ENCODE measurements at places on chromosomes 6 and 20. TPM values are rescaled to one million over a fixed set of nuclear protein-coding genes. Genes with fewer than 3 reads are reported as not detected.

The MAFB gene
- 34.4 TPM for total RNA-seq

The CRISP2 gene
- total RNA-seq = not detected

- no peak for DNase-seq
- no peaks in the 10 kb centered on the region for H3K4me1 ChIP-seq
- H3K27ac ChIP-seq = no peak overlapping the region
- H3K27me3 ChIP-seq = no peaks in the 10 kb centered on the region
- no peaks in the 10 kb centered on the region for H3K36me3 ChIP-seq
These were observed 248.1 kb upstream of the OPRM1 start for GRCh38 chr6:153790876-153791473.

DNA sequence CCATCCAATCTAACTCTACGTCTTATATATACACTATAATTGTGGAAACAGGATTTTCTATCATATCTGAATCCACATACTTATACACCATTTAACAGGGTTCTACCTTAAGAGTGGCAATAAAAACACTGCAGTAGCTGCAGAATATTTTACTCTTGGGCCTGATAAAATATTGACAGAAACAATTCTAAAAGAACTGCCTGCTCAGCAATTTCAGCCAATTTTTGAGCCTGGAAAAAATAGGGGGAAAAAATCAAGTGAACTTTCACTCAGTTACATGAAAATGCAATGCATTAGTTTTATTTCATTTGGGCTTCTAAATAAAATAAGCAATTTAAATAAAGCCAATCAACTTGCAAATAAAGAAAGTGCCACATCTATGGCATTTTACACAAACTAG, 246.5 kb upstream of the RUNX2 start:
- no peaks in the 10 kb centered on the region for H3K36me3 ChIP-seq
- H3K27ac ChIP-seq = no peak overlapping the region
- no peak for DNase-seq
- H3K27me3 ChIP-seq = no peaks in the 10 kb centered on the region

DNA sequence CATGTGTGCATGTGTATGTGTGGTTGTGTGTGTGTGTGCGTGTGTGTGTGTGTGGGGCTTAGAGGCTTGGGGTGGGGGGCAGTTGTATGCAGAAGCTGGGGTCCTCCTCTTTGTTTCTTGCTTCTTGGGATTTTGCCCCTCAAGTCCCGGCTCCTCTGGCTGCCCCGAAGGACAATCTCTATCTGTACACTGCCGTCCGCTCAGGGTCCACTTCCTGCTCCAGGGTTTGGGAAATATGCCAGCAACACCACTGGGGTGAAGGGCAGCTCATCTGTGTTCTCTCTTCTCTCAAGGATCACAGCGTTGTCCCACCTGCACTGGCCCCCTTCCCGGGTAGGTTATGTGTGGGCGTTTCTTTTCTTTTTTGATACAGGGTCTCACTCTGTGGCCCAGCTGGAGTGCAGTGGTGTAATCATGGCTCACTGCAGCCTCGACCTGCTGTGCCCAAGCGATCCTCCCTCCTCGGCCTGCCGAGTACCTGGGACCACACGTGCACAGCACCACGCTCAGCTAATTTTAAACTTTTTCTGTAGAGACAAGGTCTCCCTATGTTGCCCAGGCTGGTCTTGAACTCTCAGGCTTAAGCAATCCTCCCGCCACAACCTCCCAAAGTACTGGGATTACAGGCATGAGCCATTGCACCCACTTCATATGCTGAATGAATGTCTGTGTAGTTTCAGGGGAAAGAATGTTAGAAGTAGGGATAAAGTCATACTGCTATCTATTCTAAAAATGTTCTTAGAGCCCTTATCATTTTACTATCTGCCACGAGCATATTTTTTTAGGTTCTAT, 25.7 kb downstream of the SLC2A4RG start:
- H3K4me1 ChIP-seq = no peaks in the 10 kb centered on the region
- H3K36me3 ChIP-seq = peaks cover 19% of the 10 kb centered on the region
- DNase-seq = no peak
- H3K27me3 ChIP-seq = no peaks in the 10 kb centered on the region

The DLL1 gene
- 11.7 TPM for total RNA-seq

- no peaks in the 10 kb centered on the region for H3K27me3 ChIP-seq
- H3K36me3 ChIP-seq = no peaks in the 10 kb centered on the region
- H3K27ac ChIP-seq = no peak overlapping the region
- no peak overlapping the region for H3K4me3 ChIP-seq
- DNase-seq = no peak
- no peaks in the 10 kb centered on the region for H3K4me1 ChIP-seq
These were observed 264.1 kb downstream of the CDC5L start for GRCh38 chr6:44651604-44652003.
